ENCODE measurements at places on chromosomes 1 and 21.

- no peak for DNase-seq
These were observed 63.3 kb downstream of the ASH1L start for GRCh38 chr1:155499263-155499662.

- DNase-seq: no peak
These were observed 36.7 kb upstream of the KIF26B start for GRCh38 chr1:245118066-245118465.

GRCh38 chr1:61457526-61458040 lies 267.4 kb downstream of the TM2D1 start:
- DNase-seq: no peak

- DNase-seq: peak; percentile 81
These were observed at the start of gene ATP1B1 for GRCh38 chr1:169106095-169106920. Gene ATP1B1 (plus strand): TSS chr1:169106690. CDS start chr1:169106830, 140 bp downstream.

DNA sequence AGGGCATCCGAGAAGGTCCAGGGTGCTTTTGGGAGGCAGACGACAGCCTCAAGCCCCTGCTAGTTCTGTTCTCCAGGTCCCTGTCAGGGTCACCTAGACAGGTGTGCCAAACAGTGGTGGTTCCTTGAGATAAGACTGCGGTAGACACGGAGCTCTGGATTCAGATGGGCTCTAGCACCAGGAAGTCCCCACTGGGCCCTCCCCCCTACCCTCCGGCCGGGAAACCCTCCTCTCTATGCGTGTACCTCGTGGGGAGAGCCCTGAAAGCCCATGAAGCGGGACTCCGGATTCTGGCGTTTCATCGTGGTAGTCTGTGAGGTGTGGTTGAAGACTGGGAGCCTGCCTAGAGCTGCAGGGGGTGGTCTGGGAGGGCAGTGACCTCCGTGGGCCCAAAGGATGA lies 2.1 kb upstream of the KCNA2 start:
- DNase-seq: no peak

GRCh38 chr1:244171241-244171985 lies 120.3 kb downstream of the ZBTB18 start:
- DNase-seq: no peak

- DNase-seq: no peak
These were observed 735.9 kb downstream of the KCNT2 start for GRCh38 chr1:195872376-195872775.

DNA sequence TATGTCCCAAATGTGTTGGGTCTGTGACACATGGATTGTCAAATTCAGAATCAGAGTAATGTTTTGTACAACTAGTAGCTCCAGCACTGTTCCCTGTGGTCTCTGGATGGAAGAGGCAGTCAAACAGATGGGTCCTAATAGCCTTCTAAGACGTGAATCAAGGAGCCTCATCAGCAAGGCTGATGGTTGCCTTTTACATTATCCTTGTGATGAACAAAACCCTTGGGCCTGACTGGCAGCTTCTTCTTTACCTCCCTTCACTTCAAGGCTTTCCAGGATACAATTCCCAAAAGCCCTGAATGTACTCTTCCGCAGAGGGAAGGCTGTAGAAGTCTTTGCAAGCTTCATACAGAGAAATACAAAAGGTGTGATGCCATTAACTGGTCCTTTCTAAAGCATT lies 633.3 kb downstream of the USP25 start:
- no peak for DNase-seq

DNA sequence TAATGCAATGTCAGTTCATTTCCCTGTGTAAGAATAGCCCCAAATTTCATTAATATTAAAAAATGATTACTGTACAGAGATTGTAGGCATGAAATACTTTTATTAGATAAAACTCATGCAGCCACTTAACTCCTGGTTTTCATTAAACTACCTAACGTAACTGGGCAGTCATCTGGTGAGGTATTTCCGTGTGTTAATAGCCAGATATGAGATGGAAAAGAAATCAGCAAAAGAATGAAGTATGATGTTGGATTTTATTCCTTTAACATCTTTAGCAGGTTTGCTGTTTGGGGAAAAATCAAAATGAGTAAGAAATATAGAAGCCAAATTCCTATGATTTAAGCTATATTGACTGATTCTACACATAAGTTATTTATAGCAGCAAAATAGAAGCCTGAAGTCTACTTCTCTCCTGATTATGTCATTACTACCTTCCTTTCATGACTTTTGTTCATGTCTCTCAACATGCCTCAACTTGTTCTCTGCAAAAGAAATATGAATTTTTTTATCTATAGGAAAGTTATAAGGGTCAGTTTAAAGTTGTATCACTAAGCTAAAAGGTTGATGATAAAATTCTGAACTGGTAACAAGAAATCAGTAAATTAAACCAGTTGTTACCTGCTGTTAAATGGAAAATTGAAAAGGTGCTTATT lies 42.6 kb downstream of the CCDC18 start:
- DNase-seq: no peak

DNA sequence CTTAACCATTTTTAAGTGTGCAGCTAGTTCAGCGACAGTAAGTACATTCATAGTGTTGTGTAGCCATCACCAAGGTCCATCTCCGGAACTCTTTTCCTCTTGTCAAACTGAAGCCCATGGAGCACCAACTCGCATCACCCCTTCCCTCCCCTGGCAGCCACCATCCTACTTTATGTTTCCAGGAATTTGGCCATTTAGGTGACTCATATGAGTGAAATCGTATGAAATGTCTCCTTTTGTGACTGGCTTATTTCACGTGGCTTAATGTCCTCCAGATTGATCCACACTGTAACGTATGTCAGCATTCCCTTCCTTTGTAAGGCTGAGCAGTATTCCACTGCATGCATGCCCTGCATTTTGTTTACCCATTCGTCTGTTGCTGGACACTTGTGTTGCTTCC lies 2.5 kb downstream of the COL6A2 start:
- DNase-seq: no peak

GRCh38 chr1:8816831-8817411 lies 519 bp downstream of the RERE start:
- peak; percentile 12 for DNase-seq

DNA sequence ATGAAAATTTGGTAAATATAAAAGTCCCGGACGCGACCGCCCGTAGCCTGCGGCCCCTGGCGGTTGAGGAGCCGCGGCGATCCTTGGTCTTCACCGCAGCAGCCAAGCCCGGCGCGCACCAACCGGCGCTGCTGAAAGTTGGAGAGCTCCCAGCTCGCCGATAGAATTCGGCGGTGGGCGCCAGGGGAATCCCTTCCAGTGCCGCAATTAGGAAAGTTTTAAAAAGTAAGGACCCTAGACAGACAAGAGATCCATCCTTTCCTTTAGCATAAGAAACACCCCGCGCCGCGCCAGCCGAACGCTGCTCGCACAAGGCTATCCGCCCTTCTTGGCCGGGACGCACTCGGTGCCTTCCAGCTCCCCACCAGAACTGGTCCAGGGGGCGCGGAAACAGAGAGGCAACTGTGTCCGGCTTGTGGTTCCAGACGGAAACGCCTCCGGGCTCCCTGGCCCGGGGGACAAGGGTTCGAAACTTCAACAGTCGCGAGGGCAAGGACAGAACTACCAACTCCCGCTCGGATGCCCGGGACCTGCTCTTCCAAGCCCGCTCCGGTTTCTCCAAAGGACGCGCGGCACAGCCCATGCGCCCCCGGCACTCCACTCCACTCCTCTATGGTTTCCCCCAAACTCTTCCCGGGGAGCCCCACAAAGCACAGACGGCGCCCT lies 1.7 kb downstream of the FAM78B start:
- no peak for DNase-seq

GRCh38 chr1:40539338-40539737 lies 7.9 kb downstream of the ZNF684 start:
- no peak for DNase-seq

DNA sequence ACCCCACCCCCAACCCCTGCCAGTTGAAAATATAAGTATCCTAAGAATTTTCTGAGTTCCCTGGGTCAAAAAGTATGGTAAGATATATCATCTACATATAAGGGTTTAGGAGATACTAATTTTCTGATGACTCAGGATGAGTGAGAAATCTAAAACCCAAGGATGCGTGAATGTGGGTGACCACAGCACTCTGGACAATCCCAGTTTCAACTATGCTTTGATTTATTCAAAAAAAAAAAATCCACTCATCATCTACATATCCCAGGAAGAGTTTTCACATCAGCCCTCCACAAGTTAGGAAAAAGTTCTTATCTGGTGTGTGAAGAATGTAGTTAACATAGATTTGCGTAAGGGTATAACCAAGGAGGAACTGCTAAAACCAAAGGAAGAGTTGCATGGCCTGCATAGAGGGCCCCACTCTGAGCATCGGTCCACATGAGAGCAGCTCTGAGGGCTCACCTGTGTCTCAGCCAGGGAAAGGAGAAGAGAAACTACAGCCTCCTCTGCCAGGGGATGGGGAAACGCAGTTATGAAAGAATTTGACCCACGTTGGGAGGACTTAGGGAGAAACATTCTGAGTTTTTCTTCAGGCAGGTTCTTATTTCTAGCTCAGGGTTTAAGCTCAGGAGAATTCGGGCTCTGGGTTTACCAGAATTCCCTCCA lies 18.8 kb downstream of the LAMB3 start:
- DNase-seq: no peak

- DNase-seq: no peak
These were observed 91.1 kb downstream of the USP25 start for GRCh38 chr21:15820852-15821379.

DNA sequence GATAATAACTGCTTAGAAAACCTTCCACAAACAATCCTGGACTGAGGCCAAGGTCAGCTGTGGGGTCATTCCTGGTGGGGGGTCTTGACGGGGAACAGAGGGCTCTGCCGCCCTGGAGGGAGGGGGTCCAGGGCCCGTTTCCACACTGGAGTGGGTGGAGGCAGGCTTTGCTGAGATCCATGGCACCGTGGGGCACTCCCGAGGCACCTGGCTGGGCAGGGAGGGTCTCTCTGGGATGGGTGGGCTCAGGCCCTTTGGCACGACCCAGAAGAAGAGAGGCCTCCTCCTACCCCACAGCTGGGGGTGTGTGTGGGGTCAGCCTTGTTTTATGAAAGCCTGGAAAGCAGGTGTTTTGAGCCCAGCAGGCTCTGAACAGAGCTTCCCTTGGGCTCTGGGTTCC lies 5.1 kb downstream of the MMEL1 start:
- no peak for DNase-seq

- no peak for DNase-seq
These were observed 61.8 kb upstream of the CD1D start for GRCh38 chr1:158118713-158119402.

- no peak for DNase-seq
These were observed 115.6 kb downstream of the TNFSF18 start for GRCh38 chr1:172935062-172935592.

DNA sequence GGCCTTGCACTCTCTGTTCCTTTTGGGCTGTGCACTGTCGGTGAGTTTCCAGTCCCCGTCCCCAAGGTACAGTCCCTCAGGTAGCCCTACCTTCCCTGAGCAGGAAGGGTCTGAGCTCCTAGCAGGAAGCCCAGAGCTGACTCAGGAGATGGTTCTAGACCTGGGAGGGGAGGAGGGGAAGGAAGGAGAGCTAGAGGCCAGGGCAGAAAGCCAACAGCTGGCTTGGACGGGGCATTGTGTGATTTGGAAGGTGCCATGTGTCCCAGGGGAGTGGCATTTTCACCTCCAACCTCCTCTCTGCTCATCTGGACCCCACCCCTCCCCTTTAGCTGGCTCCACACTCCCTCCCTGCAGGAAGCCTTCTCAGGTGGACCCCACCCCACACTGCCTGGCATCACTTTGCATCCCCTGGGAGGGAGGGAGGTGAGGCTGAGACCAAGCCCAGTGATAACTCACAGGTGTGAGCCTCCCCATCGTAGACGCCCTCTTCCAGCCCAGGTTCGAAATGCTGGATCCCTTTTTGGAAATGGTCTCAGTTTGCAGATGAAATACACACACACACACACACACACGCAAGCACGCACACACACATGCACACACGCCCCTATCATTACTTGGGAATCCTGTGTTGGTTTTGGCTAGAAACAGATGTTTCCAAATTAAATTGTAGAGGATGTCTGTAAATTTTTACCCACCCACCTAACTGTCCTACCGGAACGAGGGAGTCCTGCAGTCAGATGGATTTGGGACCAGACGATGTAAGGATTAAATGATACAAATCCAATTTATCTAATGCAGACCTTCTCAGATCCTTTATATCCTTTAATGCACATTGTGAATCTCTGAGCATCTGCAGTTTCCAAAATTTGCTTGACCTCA lies 19.7 kb upstream of the IFNLR1 start:
- DNase-seq: no peak

- no peak for DNase-seq
These were observed 27.3 kb downstream of the COL6A2 start for GRCh38 chr21:46124926-46125845.

GRCh38 chr1:98523256-98523655 lies 138.3 kb upstream of the SNX7 start:
- no peak for DNase-seq

DNA sequence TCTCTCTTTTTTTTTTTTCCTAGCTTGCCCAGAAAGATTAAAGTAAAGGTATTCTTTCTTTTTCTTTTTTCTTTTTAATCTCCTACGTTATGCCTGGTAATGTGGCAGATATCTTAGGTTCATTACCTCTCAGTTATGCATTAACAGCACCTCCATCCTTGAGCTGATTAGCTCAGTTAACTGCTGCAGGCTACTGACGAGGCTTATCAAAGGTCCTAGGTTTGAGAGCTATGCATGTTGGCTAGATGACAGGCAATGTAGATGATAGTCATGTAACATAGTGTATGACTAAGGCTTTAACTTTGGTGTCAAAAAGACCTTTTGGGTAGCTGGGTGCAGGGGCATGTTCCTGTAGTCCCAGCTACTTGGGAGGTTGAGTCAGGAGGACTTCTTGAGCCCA lies 53.7 kb upstream of the CACYBP start:
- DNase-seq: no peak

GRCh38 chr1:181095763-181096184 lies 7.3 kb downstream of the IER5 start:
- DNase-seq: no peak

- no peak for DNase-seq
These were observed 16.6 kb upstream of the LEMD1 start for GRCh38 chr1:205438213-205439158.

DNA sequence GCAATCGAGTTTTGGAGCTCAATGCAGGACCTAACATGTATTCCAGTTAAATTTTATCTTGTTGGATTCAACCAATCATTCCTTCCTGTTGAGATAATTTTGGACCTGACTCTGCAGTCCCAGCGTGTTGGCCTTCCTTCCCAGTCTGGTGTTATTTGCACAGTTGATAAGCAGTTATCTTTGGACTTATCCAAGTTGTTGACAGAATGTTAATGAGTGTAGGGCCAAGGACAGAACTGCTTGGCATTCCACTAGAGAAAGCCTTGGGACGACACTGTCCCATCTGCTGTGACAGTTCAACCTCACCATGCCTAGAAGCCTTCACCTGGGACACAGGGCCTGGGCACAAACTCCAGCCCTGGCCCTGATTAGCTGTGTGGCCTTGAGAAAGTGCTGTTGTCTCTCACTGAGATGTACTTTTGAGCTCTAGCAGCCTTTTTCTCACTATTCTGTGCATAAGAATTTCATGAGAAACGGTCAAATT lies 104.1 kb upstream of the SLC25A33 start:
- no peak for DNase-seq

- DNase-seq: no peak
These were observed 29.7 kb upstream of the LAPTM5 start for GRCh38 chr1:30787266-30787665.

GRCh38 chr1:178581351-178582303 lies 68.7 kb downstream of the TEX35 start:
- no peak for DNase-seq

- no peak for DNase-seq
These were observed 5.9 kb downstream of the SELENON start for GRCh38 chr1:25805863-25806225.

GRCh38 chr1:56434025-56434424 lies 145.3 kb downstream of the PLPP3 start:
- no peak for DNase-seq

Measured in effector memory CD8-positive, alpha-beta T cell (primary cell).